ENCODE measurements at places on chromosomes 12 and 14. TPM values are rescaled to one million over a fixed set of nuclear protein-coding genes. Genes with fewer than 3 reads are reported as not detected.

The NFE2 gene
- total RNA-seq, result 0.07 TPM

The RPL10L gene
- total RNA-seq, result not detected

The ACIN1 gene
- 98.6 TPM for total RNA-seq

The SUSD6 gene
- total RNA-seq, result 7.0 TPM

The COX8C gene
- not detected for total RNA-seq

The KRT82 gene
- total RNA-seq, result not detected

The LHX5 gene
- total RNA-seq, result not detected
